ENCODE measurements at places on chromosomes 12 and 14.

- DNase-seq = no peak
Observed at GRCh38 chr12:63965936-63966605, 121.6 kb downstream of the SRGAP1 start.

DNA sequence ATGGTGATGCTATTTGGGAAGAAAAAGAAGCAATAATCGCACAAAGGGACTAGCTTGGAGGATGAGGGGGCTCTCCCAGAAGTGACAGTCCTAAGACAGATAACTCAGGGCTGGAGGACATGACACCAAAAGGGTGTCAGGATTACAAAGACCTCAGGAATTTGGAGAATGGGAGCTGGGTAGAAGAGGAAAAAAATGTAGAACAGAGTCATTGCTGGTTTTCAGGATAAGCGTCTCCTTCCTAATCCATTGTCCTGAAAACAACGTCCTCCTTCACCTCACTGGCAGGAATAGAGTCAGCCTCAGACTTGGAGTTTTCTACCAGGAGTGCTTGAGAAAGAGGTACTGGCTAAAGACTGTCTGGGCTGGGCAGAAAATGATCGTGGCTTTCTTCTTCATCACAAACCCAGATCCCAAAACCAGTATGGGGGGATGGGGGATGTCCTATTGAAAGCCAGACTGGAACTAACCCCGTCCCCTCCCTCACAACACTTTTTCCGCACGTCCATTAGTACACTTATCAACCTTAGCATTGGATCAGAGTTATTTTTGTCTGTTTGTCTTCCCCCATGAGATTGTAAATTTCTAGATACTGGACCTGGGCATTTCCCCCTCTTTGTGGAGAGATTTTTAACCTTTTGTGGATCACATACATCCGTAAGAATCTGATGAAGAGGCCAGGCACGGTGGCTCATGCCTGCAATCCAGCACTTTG, 14.3 kb downstream of the B4GALNT3 start:
- DNase-seq = no peak

DNA sequence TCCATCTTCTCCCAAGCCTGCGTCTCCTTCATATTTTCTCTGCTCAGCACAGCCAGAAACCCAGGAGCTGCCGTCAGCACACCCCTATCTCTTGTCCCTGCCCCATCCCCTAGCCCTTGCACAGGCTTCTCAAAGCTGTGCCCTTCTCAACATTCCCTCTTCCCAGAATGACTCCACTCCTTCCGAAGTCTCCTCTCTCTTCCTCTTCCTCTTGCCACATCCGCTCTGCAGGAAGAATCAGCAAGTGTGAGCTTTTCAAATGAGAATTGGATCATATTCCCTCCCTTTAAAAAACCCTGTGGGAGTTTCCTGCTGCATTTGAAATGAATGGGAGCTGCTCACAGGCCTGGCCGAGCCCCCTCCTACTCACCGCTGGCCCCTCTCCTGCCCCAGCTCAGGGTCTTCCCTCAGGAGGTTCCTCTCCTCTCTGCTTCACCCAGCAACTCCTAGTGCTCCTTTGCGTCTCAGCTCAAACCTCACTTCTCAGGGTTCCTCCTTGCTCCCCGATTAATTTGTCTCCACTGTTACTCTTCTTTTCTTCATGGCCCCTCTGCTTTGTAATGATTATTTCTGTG, 528.5 kb upstream of the CCDC196 start:
- no peak for DNase-seq

DNA sequence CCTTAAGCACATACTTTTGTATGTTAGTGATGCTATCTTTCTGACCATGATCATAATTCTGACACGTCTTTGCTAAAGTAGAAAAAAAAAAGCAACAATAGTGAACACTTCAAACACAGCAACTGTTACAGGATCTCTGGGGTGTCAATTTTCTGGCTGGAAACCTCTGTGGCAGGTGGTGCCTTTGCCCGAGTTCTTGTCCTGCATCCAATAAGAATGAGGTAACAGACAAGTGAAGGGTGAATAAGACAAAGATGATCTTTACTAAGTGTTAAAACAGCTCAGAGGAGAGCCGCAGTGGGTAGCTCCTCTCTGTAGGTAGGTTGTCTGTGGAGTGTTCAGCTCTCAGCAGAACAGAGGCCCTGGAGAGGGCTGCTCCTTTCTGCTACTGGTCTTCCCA, 20.9 kb upstream of the PLBD1 start:
- no peak for DNase-seq

DNA sequence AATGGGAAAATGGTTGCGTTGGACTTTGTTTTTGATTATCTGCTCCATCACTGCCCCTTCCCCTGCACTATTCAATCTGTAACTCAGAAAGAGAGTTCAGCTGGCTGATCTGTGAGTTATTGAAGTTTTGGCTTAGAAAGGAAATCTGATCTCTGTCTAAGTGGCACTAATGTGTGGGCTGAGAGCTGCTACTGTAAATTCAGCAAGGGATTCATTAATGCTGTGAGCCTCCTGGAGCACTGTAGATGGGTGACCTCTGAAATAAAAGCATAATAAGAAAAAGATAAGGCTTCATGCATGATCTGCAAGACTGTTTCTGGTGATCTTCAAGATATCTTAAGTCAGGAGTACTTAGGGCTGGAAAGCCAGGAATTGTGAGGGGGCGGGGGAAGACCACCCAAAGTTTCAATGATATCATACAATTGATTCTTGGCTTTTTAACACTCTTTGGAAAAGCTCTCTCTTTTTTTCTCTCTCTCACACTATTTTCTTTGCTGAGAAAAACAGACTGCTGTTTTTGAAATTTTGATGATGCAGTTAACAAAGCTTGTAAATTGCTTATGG, 101.1 kb downstream of the C12orf75 start:
- DNase-seq = no peak

GRCh38 chr12:20704860-20705259, 9.7 kb downstream of the SLCO1C1 start:
- DNase-seq = no peak

- no peak for DNase-seq
Observed at GRCh38 chr14:102738373-102739189, 38.7 kb upstream of the TRAF3 start.

DNA sequence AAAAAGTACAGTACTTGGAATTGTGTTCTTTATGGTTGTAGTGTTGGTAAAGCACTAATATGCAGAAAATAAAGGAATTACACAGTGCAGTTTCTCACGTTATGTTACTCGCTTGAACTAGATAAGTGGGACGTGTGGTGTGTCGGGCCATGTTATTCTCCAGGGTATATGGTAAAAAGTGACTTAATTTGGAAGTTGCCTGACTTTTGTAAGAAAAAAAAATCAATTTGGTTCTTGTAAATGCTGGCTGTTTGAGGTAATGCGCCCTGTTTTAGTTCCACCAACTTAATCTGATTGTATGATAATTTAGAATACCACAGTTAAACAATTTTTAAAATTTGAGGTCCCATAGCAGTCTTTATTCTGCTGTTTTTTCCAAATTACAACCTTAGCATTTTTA, 4.1 kb downstream of the ARF6 start:
- no peak for DNase-seq

DNA sequence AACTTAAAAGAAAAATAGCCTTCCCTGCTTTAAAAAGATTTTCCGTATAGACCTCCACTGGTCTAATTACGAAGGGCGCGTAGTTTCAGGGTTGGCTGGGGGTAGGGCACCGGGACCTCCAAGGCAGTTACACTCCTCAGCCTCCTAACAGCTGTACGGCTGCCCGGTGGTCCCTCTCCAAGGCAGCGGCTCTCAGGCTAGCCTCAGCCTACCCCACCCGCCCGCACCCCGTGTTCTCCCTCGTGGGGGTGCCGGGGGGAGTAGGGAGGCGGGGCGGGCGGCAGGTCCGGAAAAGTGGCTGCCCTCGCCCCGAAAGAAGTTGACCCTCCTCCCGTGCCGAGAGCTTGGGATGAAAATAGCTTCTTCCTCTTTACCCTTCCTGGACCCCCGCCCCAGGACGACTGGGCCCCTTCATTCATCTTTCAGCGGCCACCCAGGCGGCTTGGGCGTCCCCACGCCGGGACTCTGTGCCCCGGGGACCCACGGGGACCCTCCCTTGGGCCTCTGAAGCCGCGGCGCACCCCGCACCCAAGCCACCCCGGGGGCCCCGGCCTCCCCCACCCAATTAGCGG, 991 bp upstream of the RCOR1 start:
- peak; percentile 10 for DNase-seq

GRCh38 chr14:105346876-105347586, 32.5 kb downstream of the PACS2 start:
- no peak for DNase-seq

GRCh38 chr12:21615431-21615830, 10.8 kb upstream of the GYS2 start:
- no peak for DNase-seq

- DNase-seq = no peak
Observed at GRCh38 chr12:39464976-39465695, 22.2 kb upstream of the KIF21A start.

GRCh38 chr12:69389831-69390230, 30.3 kb downstream of the YEATS4 start:
- no peak for DNase-seq

- DNase-seq = no peak
Observed at GRCh38 chr12:5051913-5052312, 8.2 kb downstream of the KCNA5 start.

GRCh38 chr12:124389725-124390441, 95.0 kb downstream of the RFLNA start:
- no peak for DNase-seq

GRCh38 chr12:98793121-98793520, 148.0 kb downstream of the APAF1 start:
- DNase-seq = no peak

DNA sequence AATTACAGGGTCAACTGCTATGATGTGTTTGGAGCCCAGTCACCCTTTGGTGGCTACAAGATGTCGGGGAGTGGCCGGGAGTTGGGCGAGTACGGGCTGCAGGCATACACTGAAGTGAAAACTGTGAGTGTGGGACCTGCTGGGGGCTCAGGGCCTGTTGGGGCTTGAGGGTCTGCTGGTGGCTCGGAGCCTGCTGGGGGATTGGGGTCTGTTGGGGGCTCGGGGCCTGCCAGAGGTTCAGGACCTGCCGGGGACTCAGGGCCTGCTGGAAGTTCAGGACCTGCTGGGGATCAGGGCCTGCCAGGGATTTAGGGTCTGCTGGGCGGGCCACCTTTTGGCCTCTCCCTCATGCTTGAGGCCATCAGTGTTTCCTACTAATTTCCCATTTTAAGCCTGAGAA, 37.1 kb downstream of the ALDH2 start:
- DNase-seq = no peak

- DNase-seq = no peak
Observed at GRCh38 chr14:22497671-22498093, 91.3 kb downstream of the DAD1 start.

GRCh38 chr12:108730365-108731104, 783 bp downstream of the CORO1C start:
- no peak for DNase-seq

DNA sequence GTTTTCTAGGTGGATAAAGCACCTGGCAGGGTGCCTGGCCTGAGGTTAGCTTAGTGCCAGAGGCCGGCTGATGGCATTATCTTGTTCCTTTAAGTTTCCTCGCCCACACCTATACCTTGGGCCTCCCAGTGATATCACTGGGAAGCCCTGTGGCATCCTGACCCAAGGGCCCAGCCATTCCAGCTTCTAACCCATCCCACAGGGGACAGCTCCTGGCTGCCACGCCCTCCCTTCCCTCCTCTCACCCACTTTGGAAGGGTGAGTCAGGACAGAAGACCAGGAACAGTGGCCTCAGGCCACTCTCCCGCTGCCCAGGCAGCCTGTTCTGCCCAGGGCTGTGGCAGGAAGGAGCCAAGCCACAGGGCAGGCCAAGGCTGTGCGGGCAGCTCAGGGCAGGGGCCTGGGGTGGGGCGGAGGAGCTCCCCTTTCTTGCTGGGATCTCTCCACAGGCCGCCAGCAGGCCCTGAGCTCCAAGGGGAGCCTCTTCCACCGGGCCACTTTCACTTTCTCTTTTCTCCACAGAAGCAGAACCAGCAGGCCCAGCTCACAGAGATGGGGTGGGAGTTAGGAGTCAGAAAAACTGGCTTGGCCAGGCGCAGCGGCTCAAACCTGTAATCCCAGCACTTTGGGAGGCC, 75.1 kb downstream of the IRF2BPL start:
- peak; percentile 53 for DNase-seq

GRCh38 chr12:21276826-21277225, 57.9 kb downstream of the SLCO1A2 start:
- DNase-seq = no peak
